ENCODE measurements at places on chromosomes 7 and 10.
A peak's percentile ranks its signal among the peaks of the same experiment; 100 is the strongest.

DNA sequence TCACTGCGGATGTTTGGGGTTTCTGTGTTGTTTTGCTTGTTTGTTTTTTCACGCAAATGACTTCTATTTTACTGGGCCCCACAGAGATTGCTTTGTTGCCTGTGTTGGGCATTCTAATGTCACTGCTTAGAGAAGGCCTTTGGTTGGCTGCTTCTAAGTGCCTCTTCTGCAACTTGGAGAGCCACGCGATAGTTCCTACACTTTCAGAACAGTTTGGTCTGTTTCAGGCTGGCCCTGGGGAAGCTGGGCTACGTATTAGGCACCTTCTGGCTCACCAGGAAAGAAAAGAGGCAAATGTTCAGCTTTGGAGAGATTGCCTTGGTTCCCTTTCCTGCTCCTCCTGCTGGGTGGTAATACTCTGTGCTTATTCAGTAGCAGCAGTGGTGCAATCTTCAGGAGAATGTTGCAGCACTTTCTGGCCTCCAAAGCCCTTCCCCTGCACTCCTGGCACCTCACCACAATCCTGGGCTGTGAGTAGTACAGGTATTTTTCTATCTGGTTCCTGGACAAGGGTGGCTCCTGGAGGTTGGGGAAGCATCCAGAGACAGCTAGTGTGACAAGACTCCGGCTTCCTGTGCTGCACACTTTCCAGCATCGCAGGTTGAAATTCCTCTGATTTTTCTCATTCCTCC lies 1.2 kb downstream of the ANTXRL start:
- no peak for DNase-seq
- H3K4me3 ChIP-seq: no peak overlapping the region
- peaks cover 9% of the 10 kb centered on the region for H3K27me3 ChIP-seq
- no peaks in the 10 kb centered on the region for H3K36me3 ChIP-seq

DNA sequence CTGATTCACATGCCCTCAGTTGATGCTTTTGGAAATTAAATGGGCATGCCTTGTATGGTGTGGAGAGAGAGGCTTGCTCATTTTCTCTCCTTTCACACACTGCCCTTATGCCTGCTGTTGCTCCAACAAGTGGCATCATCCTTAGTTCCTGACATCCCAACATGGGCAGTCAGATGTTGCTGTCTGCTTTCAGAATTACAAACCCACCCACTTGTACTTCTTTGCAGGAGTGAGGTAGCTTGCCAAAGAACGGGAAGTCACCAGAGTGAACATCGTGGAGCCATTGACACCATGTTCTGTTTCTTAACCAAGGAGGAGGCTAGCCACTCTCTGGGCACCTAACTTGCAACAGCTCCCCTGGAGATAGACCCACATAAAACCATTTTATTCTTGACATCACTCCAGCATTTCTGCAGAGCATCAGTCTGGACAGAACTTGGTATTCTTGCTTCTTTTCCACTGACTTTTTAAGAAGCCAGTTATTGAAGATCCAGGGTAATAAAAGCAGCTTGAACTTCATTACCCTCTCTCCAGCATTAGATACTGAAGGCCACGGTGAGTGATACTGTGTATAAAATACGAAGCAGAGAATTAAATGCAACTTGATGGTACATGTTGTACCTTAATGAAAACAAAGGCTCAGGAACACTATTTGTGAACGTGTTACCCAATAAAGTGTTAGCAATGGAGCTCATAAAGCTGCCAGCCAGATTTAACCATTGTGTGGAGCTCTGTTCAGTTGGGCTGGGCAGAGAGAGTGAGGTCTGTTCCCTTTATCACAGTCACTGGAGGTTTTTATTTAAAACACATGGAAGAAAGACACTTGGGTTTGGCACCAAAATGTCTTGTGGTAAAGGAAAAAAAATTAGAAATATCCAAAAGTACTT lies 195.8 kb upstream of the HABP2 start:
- DNase-seq: no peak
- H3K4me1 ChIP-seq: no peaks in the 10 kb centered on the region
- no peaks in the 10 kb centered on the region for H3K36me3 ChIP-seq
- H3K27me3 ChIP-seq: no peaks in the 10 kb centered on the region
- no peak overlapping the region for H3K27ac ChIP-seq

DNA sequence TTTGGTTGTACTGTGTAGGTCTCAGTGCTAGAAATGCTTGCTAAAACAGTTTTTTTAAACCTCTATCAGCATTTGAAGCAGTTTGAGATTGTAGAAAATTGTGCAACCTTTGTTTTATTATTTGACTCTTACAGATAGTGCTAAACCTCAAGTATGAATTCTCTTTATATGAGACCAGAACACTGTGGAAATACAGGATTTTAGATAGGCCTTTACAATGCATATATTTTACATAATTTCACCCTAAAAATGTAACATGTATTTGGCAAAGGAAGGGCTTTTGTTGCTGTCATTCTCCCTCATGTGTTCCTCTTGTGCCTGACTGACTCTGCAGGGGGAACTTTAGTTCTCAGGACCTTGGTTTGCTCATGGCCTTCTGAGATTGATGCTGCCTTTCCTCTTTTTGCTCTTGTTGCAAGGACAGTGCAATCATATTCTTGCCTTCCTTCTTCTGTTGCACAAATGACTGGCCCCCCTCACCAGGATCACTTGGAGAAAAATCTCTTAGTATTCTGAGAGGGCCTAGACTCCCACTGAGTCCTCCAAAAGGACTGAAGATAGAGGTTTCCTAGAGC lies 188.7 kb downstream of the PPP1R9A start:
- no peaks in the 10 kb centered on the region for H3K36me3 ChIP-seq
- no peaks in the 10 kb centered on the region for H3K27me3 ChIP-seq
- no peak overlapping the region for H3K4me3 ChIP-seq
- no peak overlapping the region for H3K27ac ChIP-seq

- H3K27me3 ChIP-seq: no peaks in the 10 kb centered on the region
- H3K4me3 ChIP-seq: no peak overlapping the region
- no peak overlapping the region for H3K27ac ChIP-seq
- H3K36me3 ChIP-seq: no peaks in the 10 kb centered on the region
Observed at GRCh38 chr10:74677951-74678350, 148.4 kb upstream of the KAT6B start.

DNA sequence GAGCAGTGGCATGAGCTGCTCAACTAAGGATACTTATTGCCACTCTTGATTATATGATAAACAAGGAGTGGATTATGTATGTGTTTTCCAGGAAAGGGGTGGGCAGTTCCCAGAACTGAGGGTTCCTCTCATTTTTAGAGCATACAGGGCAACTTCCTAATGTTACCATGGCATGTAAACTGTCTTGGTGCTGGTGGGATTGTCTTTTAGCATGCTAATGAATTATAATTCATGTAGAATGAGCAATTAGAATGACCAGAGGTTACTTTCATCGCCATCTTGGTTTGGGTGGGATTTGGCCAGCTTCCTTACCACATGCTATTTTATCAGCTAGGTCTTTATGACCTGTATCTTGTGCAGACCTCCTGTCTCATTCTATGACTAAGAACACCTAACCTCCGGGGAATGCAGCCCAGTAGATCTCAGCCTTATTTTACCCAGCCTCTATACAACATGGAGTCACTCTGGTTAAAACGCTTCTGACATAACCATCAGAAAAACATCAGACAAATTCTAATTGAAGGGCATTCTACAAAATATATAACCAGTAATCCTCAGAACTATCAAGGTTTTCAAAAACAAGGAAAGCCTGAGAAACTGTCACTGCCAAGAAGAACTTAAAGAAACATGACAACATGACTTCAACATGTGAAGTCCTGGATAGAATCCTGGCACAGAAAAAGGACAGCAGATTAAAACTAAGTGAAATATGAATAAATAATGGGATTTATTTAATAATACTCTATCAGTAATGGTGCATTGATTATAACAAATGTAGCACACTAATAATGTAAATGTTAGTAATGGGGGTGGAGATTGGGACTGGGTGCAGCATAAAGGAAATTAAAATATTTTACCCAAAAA lies 365.0 kb downstream of the SEMA3D start:
- no peak overlapping the region for H3K27ac ChIP-seq
- no peaks in the 10 kb centered on the region for H3K27me3 ChIP-seq
- H3K36me3 ChIP-seq: no peaks in the 10 kb centered on the region
- H3K4me3 ChIP-seq: no peak overlapping the region
- no peaks in the 10 kb centered on the region for H3K4me1 ChIP-seq

DNA sequence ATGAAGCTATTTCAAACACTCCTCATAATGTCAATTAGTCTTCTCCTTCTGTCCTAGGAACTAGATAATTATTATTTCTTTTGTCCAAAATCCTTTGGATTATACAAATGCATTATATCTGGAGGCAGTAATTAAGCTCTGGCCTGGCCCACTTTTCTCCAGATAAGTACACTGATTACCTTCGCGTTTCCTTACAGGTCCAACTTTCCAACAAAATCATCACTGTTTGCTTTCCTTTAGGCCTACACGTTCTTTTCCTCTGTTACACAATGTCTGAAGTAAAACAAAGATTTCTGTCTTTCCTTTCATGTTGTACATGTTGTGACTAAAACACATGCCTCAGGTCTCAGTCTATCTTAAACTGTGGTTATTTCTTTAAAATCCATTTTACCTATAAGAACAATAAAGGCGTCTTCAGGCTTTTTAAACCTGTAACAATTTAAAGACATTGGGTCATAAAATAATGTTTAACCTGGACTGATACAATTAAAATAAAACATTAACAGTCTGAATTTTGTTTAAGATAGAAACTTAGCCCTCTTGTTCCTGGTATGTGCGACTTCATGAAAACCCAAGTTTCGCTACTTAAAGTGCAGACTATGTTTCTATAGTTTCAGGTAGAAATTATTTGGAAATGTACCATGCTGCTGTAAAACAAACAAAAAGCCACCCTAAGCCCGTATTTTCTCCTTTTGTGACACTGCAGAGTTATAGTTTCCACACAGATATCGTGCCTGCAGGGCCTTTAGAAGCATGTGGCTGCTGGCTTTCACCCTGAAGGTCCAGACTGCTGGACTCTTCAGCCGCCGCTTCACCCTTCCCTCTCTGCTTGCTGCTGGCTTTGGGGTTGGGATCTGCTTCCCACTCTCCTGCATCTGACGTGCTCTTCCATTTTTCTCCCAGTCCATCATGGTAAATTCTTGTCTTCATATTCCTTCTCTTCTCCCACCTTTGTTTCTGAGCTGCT lies 381.7 kb downstream of the DPP6 start:
- no peak overlapping the region for H3K4me3 ChIP-seq
- H3K36me3 ChIP-seq: no peaks in the 10 kb centered on the region
- H3K4me1 ChIP-seq: no peaks in the 10 kb centered on the region
- H3K27ac ChIP-seq: no peak overlapping the region
- no peak for DNase-seq

- no peak overlapping the region for H3K27ac ChIP-seq
- H3K4me3 ChIP-seq: no peak overlapping the region
- H3K36me3 ChIP-seq: no peaks in the 10 kb centered on the region
- DNase-seq: no peak
- no peaks in the 10 kb centered on the region for H3K27me3 ChIP-seq
Observed at GRCh38 chr10:44682507-44682906, 228.6 kb upstream of the TMEM72 start.

GRCh38 chr7:44541-44896 lies 147.9 kb upstream of the FAM20C start:
- H3K36me3 ChIP-seq: no peaks in the 10 kb centered on the region
- DNase-seq: no peak

DNA sequence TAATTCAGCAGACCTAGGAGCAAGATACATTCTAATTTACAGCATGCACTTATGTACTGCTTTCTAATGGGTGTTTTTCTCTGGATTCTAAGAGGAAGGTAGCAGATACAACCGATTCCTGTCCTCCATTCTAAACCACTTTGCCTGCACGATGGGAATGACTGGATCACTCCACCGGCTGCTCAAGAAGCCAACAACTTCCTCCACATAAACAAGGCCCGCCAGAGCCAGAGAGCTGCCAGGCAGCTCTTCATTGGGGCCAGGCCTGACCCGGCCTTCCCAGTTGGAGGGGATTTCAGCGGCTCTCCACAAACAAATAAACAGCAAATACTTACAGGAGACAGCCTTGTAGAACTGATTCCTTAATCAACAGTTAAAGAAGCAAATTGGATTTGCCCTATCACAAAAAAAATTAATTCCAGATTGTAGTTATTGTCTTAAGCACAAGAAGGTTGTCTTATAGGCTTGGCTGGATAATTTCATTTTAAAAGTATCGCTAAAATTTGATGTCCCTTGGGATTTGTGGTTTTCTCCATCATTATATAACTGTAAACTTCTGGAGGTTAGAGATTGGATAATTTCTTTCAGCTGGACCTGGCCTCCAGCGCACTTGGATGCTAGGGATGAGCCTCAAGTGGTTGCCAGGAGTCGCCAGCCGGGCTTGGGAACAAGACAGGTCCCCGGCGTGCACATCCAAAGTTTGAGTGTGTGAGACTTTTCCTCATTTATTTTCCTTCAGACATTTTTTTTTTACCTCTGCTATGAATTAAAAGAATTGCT lies 20.9 kb downstream of the EBF3 start:
- H3K36me3 ChIP-seq: no peaks in the 10 kb centered on the region
- no peak for DNase-seq
- H3K4me3 ChIP-seq: no peak overlapping the region

GRCh38 chr7:116525298-116525912 lies 569 bp downstream of the CAV1 start:
- DNase-seq: no peak
- no peak overlapping the region for H3K27ac ChIP-seq
- H3K4me3 ChIP-seq: peak overlapping the region; percentile 97
- H3K36me3 ChIP-seq: no peaks in the 10 kb centered on the region
- H3K4me1 ChIP-seq: peaks cover 10% of the 10 kb centered on the region

- no peak overlapping the region for H3K27ac ChIP-seq
- no peak overlapping the region for H3K4me3 ChIP-seq
- H3K36me3 ChIP-seq: no peaks in the 10 kb centered on the region
- H3K27me3 ChIP-seq: no peaks in the 10 kb centered on the region
Observed at GRCh38 chr10:125992254-125992653, 95.9 kb downstream of the FANK1 start.

GRCh38 chr7:137017221-137017620 lies 148.8 kb downstream of the CHRM2 start:
- H3K36me3 ChIP-seq: no peaks in the 10 kb centered on the region
- H3K27ac ChIP-seq: no peak overlapping the region
- 0 out of 2 replicates have a peak, but pooled peaks cover 2% of the 10 kb centered on the region for H3K4me1 ChIP-seq
- H3K27me3 ChIP-seq: no peaks in the 10 kb centered on the region
- H3K4me3 ChIP-seq: no peak overlapping the region

GRCh38 chr10:100506596-100507356 lies 12.9 kb downstream of the SEC31B start:
- no peaks in the 10 kb centered on the region for H3K4me1 ChIP-seq
- H3K27ac ChIP-seq: no peak overlapping the region
- H3K4me3 ChIP-seq: no peak overlapping the region

GRCh38 chr10:49164559-49165188 lies 23.5 kb downstream of the TMEM273 start:
- no peaks in the 10 kb centered on the region for H3K4me1 ChIP-seq
- H3K27me3 ChIP-seq: no peaks in the 10 kb centered on the region

GRCh38 chr7:34013421-34013820 lies 108.1 kb downstream of the BMPER start:
- DNase-seq: no peak
- no peak overlapping the region for H3K27ac ChIP-seq
- H3K4me1 ChIP-seq: no peaks in the 10 kb centered on the region
- no peak overlapping the region for H3K4me3 ChIP-seq
- no peaks in the 10 kb centered on the region for H3K27me3 ChIP-seq
- H3K36me3 ChIP-seq: no peaks in the 10 kb centered on the region

GRCh38 chr7:132869166-132869861 lies 212.6 kb downstream of the CHCHD3 start:
- no peak overlapping the region for H3K27ac ChIP-seq
- no peak for DNase-seq
- H3K4me1 ChIP-seq: no peaks in the 10 kb centered on the region
- H3K36me3 ChIP-seq: no peaks in the 10 kb centered on the region
- no peaks in the 10 kb centered on the region for H3K27me3 ChIP-seq

GRCh38 chr7:98186452-98187137 lies 24.6 kb upstream of the BHLHA15 start:
- H3K4me1 ChIP-seq: 0 out of 2 replicates have a peak, but pooled peaks cover 2% of the 10 kb centered on the region
- DNase-seq: no peak
- H3K36me3 ChIP-seq: peaks cover 2% of the 10 kb centered on the region
- no peak overlapping the region for H3K4me3 ChIP-seq
- no peak overlapping the region for H3K27ac ChIP-seq
